ENCODE measurements at places on chromosomes 5 and 9.

DNA sequence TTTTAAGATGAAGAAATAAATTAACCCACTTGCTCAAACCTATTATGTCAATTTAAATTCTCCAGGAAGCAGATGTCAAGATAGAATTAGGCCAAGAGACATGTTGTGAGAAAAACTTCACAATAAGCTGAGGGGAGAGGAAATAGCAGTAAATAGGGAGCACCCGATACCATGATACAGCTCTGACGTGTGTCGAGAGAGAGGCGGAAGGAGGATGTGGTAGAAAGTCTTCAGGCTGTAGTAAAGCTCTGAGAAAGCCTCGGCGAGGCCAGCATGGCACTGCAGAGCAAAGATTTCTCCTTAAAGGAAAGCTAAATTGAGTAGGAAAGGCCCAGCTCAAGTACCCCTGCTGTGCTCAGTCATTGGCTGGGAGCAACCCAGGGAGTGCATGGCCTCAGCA, 6.0 kb upstream of the PUM3 start:
- peak; percentile 25 for DNase-seq

DNA sequence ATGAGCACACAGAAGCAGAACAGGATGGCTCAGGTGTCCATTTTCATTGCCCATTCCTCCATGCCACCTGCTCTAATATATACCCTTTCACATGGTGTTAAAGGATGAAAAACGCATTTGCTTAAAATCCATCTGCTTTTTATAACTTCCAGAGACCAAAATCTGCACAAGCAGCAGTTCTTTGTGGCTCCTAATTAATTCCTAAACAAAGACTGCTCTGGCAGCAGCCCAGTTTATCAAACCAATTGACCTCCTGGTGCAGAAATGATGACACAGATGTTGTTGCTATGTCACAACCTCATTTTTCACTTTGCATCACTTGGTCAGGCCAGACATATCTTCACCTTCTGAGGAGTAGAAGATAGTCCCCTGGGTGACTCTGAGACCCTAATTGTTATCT, 141.2 kb downstream of the ASTN2 start:
- DNase-seq, result no peak

DNA sequence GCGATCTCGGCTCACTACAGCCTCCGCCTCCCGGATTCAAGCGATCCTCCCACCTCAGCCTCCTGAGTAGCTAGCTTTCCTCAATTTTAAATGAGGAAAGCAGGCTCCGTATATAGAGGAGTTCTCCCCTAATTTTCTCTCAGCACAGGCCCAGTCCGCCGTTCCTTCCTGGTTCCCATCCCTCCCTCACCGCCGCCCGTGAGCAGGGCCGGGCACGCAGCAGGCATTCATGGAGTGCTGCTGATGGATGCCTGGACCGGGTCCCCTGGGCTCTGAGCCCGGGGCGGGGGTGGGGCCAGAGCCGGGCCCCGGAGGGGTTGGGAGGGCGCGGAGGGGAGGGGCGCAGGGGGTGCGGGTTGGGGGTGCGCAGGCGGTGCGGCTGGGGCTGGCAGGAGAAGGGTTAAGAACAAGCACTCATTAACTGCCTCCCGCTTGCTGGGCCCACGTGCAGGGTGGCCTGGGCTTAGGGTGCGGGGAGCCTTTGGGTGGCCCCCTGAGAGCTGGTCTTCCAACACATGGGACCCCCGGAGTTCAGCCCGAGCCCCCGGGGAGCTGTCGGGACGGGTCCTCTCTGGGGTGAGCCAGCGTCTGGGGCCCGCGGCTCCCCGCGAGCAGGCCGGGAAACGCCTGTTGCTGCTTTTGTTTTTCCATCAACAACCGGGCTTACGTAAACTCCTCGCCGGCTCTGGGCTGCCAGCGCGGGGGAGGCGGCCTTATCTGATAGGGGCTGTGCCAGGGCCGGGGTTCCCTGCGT, 33.7 kb downstream of the LHX2 start:
- DNase-seq, result no peak

GRCh38 chr9:7237473-7238246, 479.9 kb downstream of the KDM4C start:
- no peak for DNase-seq

- DNase-seq, result no peak
Observed at GRCh38 chr5:139094154-139095131, 103.7 kb downstream of the SIL1 start.

- DNase-seq, result no peak
Observed at GRCh38 chr5:101782352-101783103, 513.6 kb downstream of the SLCO4C1 start.

- DNase-seq, result no peak
Observed at GRCh38 chr5:179239256-179240135, 105.8 kb downstream of the ADAMTS2 start.

- DNase-seq, result no peak
Observed at GRCh38 chr9:21853414-21853813, 51.0 kb downstream of the MTAP start.

GRCh38 chr9:23621188-23621587, 204.9 kb downstream of the ELAVL2 start:
- DNase-seq, result no peak

DNA sequence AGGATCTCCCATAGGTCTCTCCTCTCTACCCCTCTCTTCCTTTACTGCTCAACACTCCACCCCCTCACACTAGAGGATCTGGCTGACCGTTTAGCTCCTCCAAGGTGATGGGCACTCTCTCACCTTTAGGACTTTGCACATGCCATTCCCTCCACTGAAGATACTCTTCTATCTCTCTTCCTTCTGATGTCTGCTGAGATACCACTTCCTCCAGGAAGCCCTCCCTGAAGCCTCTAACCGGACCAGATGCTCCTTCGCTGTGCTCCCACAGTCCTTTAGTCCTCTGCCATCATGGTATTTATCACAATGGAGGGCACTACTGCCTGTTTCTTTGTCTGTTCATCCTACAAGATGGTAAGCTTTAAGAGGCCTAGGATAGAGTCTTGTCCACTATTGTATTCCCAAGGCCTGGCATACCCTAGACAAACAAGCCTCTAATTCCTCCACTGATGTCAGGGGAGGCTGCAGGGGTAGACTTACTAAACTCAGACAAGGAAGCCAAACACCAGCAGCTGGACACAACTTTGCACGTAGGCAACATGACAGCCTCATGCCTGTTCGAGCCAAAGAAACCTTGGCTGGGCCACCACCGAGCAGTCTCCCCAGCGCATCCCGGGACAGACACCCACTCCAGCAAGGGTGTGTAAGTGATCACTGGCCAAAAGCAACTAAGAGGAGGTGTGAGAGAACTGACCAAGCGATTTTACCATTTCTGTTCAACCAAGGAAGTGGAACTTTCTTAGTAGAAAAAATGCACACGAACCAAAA, 20.2 kb downstream of the ORM2 start:
- DNase-seq, result no peak

DNA sequence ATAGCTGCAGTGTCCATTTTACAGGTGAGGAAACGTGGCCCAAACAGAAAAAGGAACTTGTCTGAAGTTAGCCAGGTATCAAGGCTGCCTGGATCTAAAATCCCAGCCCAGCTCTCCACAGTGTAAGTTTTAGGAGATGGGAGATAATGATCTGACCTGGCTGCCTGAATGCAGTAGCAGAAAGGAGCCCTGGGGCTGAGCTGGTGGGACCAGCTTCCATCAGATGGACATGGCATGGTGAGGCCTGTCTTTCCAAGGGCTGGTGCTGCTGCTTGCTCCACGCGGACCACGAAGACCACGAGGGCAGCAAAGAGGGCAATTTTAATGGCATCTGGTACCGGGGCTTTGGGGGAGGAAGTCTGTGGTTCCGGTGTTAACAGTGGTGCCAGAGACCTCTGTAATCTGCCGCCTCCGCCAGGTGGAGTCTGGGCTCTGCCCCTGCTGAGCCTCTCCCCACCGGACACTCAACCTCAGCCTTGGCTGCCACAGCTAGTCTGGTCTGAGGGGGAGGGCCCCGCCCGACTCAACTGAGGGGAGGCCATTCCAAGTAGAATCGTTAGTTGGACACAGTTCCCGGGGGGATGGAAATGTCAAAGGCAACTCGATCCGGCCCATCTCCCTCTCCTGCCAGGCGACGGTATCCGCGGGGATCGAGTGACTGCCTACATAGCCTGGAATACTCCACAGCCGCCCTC, 650 bp downstream of the MYORG start:
- DNase-seq, result peak; percentile 55

- DNase-seq, result no peak
Observed at GRCh38 chr9:99244344-99245260, 22.5 kb downstream of the SEC61B start.

DNA sequence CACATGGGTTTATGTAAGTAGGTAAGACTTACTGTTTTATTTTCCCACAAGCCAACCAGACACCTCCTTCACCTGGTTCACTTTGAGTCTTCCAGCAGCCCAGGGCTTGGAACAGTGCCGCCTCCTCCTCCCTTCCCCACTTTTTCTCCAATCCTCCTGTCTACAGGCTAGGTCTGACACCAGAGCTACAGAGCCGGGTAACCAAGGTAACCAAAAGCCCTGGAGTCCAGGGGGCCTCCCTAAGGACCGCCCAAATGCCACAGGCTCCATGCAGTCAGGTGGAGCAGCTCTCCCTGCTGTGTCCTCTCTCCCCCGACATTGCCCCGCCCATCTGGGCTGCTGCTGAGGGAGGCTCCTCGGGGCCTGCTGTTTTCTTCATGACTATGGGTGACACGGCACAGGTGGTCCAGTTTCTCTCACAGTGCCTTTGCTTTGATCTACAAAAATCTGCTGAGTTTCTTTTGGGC, 138.0 kb upstream of the EFNA5 start:
- no peak for DNase-seq

DNA sequence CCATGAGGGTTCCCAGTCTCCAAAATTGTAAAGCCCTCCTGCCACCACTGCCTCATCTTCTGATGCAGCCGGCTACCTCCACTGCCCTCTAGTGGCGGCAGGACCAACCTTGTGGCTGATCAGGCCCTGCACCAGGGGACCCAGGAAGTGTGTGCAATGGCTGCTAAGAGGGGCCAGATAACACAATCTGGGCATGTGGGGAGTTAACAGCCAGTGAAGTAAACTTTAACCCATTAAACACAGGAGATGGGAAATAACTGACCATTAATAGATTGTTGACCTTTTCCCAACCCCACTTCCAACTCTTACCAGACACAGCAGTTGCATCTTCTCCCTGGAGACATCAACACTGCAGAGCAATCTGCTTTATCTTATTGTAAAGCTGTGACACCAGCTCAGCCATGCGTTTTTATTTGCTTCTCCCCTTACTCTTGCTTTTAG, 63.3 kb downstream of the FREM1 start:
- DNase-seq, result no peak

DNA sequence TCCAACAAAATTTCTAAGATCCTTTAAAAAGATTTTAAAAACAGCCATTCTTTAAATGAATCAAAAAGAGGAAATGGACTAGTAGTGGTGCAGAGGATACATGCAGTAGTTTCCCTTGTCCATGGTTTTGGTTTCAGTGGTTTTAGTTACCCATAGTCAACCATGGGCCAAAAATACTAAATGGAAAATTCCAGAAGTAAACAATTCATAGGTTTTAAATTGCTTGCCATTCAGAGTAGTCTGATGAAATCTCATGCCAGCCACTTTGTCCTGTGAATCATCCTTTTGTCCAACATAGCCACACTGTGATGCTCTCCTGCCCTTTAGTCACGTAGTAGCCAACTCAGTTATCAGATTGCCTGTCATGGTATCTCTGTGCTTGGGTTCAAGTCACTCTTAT, 286.1 kb downstream of the ANXA1 start:
- DNase-seq, result no peak

DNA sequence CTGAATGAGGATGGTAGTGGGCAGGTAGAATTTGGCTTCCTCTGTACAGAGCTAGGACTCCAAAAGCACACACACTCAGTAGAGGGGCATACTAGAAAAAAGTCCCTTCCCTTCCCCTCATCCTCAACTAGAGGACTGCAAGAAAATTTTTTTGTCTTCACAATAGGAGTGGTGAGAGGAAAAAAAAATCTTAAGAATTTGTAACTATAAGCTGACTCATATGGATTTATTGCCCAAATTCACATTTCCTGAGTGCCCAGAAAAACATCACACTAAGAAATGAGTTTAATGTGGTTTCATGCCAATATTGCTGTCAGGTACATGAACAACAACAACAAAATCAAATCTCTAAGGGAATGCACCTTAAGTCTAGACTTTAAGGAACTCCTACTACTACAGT, 43.7 kb downstream of the RANBP6 start:
- DNase-seq, result no peak

GRCh38 chr9:93048566-93049448, 9.7 kb upstream of the SUSD3 start:
- no peak for DNase-seq

DNA sequence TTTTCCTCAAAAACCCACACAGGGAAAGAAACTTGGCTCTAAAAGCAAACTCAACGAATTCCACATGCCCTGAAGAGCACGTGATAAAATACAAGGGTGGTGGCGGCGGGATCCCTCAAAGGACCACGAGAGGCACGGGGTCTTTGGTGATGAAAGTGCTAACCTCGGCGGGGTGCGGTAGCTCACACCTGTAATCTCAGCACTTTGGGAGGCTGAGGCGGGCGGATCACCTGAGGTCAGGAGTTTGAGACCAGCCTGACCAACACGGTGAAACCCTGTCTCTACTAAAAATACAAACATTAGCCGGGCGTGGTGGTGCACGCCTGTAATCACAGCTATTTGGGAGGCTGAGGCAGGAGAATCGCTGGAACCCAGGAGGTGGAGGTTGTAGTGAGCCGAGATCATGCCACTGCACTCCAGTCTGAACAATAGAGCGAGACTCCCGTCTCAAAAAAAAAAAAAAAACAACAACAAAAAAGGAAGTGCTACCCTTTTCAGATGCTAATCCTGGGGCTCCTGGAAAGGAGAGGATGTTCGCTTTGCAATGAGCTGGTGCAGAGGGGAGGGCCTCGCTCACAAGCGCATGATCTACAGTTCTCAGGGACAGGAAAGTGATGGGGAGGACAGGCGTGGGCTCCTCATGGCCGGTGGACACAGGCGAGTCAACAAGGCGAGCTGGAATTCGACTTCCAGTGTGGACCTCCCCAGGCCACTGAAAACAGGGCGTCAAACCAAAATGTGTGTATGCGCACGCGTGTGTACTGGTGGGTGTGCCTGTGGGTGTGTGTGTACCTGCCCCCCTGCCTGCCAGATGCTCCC, 54.1 kb downstream of the USP20 start:
- peak; percentile 61 for DNase-seq

GRCh38 chr5:36297653-36298052, 4.0 kb downstream of the RANBP3L start:
- DNase-seq, result no peak

- DNase-seq, result no peak
Observed at GRCh38 chr5:156532921-156533320, 206.0 kb downstream of the SGCD start.

All from central memory CD4-positive, alpha-beta T cell (primary cell).